ENCODE measurements at places on chromosomes 1 and 21. TPM values are rescaled to one million over a fixed set of nuclear protein-coding genes. Genes with fewer than 3 reads are reported as not detected.

LCE1C gene
- total RNA-seq: not detected

LRRC53 gene
- not detected for total RNA-seq

IFNGR2 gene
- total RNA-seq: 10.6 TPM

DENND2C gene
- total RNA-seq: 5.3 TPM

FAM72B gene
- total RNA-seq: 5.6 TPM

LRRIQ3 gene
- 1.3 TPM for total RNA-seq

PGLYRP4 gene
- total RNA-seq: not detected

GRCh38 chr1:32885676-32886003 lies 651 bp upstream of the HPCA start:
- DNase-seq: no peak

GRCh38 chr1:168370586-168370985 lies 89.9 kb downstream of the TBX19 start:
- DNase-seq: no peak

DNA sequence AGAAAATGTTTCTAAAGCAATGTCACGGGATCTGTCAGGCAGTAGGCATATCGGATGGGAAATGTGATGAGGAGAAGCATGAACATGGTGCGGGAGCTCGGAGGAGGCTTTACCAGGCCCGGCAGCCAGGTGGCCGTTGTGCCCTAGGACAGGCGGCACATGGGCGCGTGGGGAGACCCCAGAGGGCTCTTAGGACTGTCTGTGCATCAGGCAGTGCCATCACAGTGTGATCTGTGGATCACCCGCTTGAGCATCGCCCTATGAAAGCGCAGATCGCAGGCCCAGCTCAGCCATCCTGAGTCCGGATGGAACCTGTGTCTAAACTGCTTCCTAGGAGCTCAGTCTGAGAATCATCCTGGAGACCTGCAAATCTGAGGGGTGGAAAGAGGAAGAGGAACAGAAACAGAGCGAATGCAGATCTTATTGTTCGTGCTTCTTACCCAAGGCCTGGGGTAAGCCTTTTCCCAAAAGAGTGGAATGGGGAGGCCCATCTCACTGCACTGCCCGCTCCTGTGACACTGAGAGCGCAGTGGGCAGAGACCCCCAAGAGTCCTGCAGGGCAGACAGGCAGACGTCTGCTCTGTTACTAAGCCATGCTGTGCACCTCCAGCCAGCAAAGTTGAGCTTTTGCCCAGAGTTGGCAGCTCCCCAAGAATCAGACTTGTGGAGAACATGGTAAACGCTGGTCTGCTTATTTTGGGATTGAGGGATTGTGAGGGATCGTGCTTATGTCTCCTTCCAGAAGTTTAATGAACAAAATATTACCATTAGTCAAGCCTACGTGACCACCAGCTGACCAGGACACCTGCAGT lies 251.0 kb downstream of the RHOU start:
- DNase-seq: peak; percentile 56

GRCh38 chr1:239816081-239816782 lies 275.5 kb upstream of the FMN2 start:
- peak; percentile 25 for DNase-seq

GRCh38 chr1:240341365-240342250 lies 249.9 kb downstream of the FMN2 start:
- DNase-seq: no peak

DNA sequence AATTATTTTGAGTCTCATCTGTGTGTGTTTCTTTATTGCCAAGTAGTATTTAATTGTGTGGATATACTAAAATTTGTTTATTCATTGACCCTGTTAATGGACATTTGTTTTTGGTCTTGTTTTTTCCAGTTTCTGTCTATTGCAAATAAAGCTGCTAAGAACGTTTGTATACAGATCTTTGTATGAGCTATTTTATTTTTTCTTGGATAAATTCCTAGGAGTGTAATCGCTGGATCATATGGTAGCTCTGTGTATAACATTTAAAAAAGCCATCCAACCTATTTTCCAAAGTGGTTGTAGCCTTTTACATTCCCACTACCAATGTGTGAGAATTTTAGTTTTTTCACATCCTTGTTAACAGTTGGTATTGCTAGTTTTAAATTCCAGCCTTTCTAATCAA lies 382.7 kb upstream of the USP24 start:
- DNase-seq: no peak

DNA sequence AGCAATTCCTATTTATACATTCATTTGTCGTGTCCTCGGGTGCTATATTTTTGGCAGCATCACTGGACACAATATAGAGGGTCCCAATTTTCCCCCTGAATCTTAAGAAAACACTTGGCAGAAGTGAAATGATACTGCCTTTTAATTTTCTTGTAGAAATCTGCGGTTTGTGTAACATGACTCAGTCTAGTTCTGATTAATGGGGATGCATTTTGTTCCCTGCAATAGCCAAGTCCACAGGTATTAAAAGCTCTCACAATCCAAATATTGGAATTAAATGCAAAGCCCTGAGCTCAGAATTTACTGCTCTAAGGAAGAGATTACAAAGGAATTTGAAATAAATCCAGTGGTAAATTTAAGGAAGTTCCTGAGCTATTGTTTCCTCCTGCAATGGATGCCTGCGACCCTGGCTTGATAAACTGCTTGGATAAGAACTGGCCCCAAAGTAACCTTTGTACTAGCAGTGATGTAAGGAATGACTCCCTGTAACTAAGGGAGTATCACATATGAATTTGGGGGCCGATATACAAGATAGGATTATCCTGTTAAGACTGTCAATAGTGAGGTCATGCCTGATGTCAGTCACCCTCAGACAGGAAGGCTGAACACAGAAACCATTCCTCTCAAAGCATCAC lies 349.7 kb upstream of the C1orf87 start:
- peak; percentile 63 for DNase-seq

- DNase-seq: no peak
Measured at GRCh38 chr21:36551321-36551720, 71.4 kb upstream of the CLDN14 start.

GRCh38 chr1:202038688-202039346 lies 28.4 kb downstream of the ELF3 start:
- no peak for DNase-seq

GRCh38 chr21:41874611-41875010 lies 4.5 kb downstream of the PRDM15 start:
- no peak for DNase-seq

- DNase-seq: no peak
Measured at GRCh38 chr1:53316766-53317581, 10.9 kb downstream of the LRP8 start.

DNA sequence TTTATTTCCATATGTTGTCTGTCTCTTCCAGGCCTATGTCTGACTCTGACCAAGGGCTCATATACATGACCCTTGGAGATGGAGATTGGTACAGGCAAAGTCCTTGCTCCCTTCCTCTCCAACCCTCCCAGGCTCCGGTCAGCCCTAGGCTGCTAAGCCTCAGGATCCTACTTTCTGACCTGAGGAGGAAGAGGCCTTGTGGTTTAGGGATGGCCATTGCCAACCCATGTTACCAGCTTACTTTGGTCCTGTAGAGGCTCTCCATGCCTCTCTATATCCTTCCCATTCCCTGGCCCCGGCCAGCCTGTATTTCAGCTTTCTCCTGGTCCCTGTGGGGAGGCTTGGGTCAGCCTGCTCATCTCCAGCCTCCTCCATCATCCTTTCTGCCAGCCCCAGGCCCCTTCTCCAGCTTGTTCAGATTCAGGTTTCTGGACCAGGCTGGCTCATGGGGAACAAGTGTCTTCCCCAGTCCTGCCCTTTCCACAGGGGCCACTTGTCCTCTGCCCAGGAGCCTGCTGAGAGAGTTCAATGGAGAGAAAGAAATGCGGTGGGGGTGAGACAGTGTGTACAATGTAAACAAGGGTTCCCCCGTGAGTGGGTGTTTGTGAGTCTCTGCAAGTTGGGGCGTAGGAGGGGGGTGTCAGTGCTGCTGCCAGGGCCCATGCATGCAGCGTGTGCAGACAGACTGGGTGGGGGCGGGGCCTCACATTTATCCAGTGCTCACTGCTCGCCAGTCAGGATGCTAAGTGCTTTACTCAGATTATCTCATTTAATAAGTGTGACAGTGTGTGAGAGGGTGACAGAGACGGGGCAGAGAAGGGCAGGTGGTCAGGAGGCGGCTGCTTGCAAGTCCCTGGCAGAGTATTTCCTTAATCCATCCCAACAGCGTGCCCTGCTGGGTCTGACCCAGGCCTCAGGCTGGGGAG lies 31.3 kb upstream of the FOXO6 start:
- DNase-seq: no peak

DNA sequence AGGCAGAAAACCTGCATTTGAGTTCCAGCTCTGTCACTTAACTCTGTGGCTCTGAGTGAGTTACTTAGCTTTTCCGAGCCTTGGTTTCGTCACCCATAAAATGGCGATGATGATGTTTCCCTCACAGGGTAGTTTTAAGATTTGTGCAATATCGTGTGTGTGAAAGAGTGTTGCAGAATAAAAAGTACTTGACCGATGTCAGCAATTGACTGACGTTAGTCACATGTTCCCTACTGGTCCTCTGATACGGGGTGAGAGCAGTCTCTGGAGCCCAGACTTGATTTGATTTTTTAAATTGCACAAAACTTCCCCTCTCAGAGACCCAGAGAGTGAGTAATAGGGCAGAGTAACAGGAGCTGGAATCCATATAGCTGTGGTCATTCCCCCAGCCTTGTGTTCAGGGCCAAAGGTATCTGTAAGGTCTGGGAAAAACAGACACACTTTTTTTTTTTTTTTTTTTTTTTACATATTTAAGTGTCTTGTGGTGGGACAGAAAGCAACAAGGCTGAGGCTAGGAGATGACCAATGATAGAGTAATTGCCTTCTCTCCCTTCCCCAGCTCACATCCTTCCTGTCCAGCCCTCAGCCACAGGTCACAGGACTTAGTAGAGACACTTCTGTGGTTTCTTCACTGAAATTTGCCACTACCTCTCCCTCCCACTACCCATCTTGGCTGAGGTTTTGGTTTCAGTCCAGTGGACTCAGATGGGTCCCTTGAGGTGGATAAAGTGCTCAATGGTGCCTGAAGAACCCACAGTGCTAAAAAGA lies 2.0 kb downstream of the FCER1G start:
- DNase-seq: peak; percentile 71

DNA sequence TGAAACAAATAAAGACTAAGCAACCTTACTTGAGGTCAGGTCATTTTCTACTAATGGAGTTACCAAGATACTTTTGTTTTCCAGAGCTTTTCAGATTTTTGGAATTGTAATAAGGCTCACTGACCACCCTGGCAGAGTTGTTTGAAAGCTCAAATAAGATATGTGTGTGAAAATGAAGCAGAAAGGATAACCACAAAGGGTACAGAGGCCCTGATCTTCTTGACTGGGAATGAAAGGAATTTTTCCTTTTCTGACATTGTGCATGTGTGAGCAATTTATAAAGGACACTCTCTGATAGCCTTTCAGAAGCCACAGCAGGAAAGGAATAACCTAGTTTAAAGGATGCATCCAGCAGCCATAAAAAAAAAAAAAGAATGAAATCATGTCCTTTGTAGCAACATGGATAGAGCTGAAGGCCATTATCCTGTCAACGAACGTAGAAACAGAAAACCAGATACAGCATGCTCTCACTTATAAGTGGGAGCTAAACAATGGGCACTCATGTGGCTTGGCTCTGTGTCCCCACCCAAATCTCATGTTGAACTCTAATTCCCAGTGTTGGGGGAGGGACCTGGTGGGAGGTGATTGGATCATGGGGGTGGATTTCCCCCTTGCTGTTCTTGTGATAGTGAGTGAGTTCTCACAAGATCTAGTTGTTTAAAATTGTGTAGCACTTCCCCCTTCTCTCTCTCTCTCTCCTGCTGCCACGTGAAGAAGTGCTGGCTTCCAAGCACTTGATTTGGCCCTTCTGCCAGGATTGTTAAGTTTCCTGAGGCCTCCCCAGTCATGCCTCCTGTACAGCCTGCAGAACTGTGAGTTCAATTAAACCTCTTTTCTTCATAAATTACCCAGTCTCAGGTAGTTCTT lies 3.1 kb upstream of the SRP9 start:
- DNase-seq: no peak

- DNase-seq: no peak
Measured at GRCh38 chr1:70993798-70994197, 53.8 kb downstream of the PTGER3 start.

- peak; percentile 78 for DNase-seq
Measured at GRCh38 chr1:217029281-217030157, 306.3 kb upstream of the ESRRG start.

DNA sequence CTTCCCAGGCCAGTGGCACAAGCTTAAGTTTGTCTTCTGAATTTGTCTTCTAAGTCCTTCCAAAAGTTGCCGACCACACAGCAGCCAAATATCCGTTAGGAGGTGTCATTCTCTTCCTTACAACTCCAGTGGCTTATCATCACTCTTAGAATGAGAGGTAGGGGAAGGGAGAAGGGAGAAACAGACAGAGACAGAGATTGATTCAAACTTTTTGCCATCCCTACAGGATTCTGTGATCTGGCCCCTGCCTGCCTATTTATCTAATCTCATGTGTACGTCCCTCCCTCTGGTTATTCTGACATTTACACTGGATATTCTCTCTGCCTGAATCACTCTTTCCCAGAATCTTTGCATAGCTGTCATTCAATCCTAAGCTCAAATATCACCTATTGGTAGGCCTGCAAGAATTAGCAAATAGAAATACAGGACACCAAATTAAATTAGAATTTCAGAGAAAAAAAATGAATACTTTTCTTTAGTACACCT lies 488 bp upstream of the GNL2 start:
- no peak for DNase-seq

- no peak for DNase-seq
Measured at GRCh38 chr1:210292231-210292871, 36.4 kb upstream of the HHAT start.

- no peak for DNase-seq
Measured at GRCh38 chr1:82487778-82488177, 687.0 kb downstream of the ADGRL2 start.

GRCh38 chr1:178031856-178032320 lies 62.0 kb upstream of the RASAL2 start:
- peak; percentile 97 for DNase-seq

DNA sequence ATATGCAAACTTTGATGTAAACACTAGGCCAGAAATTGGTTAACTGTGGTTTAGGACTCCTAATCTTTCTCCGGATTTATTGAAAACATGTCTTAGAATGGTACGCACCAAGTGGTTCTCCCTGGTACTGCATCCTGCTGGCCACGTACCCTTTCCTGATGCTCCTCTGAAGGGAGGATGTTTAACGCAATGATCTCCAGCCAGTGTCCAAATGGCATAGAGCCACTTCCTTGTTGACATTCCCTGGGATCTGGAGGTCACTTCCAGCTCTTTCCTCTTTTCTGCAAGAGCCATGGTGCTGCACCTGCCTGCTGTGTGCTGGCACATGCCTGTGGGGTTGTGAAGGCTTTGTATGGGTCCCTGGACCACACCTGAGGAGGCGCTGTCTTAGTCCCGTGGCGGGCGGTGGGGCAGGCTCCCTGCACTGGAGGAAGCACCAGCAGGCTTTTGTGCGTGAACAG lies 53.9 kb downstream of the GALNT2 start:
- DNase-seq: no peak

DNA sequence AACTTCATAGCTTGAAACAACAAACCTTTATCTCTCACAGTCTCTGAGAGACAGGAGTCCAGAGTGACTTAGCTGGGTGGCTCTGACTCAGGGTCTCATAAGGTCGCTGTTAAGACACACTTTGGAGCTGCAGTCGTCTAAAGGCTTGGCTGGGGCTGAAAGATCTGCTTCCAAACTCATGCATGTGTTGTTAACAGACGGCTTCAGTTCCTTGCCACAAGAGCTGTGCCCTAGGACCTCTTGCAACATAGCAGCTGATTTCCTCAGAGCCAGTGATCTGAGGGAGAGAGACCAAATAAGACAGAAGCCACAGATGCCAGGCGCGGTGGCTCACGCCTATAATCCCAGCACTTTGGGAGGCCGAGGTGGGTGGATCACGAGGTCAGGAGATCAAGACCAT lies 176.8 kb downstream of the DISC1 start:
- peak; percentile 80 for DNase-seq

GRCh38 chr1:240310226-240310925 lies 218.7 kb downstream of the FMN2 start:
- peak; percentile 87 for DNase-seq
